ENCODE measurements at places on chromosomes 12 and 14.

DNA sequence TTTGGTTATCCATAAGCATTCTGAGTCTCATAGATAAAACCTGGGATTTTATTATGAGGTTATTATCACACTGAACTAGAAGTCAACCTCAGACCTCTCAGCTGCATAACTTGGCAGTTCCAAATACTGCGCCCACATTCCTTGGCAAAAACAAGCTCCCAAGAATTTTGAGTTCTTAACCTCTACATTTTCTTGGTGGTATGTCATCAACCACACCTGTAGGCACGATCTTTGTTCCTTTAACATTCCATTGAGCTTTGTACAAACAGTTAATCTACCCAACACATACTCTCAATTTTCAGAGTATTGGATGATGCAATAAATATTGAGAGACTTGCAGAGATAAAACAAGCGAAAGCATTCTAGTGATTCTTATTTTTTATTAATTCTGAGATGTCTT lies 371.8 kb upstream of the PRICKLE1 start:
- DNase-seq, result no peak

GRCh38 chr12:22765421-22766130 lies 140.6 kb downstream of the ETNK1 start:
- no peak for DNase-seq

DNA sequence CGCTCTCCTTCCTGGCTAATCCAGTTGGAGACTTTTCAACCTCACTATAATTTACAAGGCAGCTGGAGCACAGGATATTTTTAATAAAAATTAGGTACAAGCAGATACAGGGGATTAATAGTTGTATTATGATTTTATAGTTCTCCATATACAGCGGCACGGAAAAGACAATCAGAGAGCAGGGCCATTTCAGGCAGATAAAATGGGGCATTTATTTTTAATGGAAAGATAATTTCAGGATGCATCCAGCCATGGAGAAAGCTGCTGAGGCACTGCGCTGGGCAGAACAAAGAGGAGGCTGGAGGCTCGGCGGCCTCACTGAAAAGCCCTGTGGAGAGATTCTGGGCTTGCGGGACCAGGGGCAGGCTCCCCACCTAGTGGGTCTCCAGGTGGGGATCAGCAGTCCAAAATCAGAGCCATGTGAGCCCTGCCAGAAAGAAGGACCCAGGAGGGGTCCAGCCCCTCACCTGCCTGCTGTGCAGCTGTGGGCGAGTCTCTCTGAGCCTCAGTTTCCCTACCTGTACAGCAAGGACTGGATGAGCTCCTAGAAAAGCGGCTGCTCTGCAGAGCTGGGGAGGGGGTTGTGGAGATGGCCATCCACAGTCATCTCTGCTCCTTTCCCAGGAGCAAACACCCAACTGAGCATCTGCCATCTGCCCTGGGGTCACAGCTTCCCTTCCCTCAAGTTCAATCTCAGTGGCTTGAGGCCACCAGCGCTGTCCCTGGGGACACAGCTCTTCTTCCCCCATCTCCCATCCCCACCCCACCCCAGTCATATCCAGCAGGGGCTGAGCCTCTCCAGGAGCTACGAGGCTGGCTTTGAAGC lies 23.9 kb upstream of the C14orf180 start:
- DNase-seq, result no peak

GRCh38 chr12:65081496-65081895 lies 39.6 kb downstream of the WIF1 start:
- no peak for DNase-seq

- no peak for DNase-seq
These were observed 52.8 kb upstream of the LHX5 start for GRCh38 chr12:113524495-113524894.

DNA sequence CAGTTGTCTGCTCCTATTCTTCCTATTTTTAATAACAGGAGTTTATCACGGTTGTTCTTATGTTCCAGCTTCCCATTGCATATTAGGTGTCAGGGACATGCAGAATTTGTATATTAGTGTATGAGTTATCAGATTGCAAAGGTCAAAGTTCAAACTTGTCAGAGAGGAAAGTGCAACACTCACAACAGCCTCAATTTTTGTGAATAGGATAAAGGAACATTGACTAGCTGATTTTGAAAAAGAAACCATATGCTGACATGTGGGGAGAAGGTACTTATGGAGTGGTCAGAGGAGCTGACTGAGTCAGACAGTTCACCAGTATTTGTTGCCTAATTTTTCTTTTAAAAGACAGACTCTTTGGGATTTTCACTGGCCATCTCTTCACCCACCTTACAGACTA lies 222.1 kb downstream of the C12orf50 start:
- no peak for DNase-seq

Measured in midbrain (tissue), 1 donor.